ENCODE measurements at places on chromosomes 4 and X. TPM values are rescaled to one million over a fixed set of nuclear protein-coding genes. Genes with fewer than 3 reads are reported as not detected.

GRCh38 chr4:73828956-73829355, 7.5 kb upstream of the CXCL6 start:
- H3K4me1 ChIP-seq = no peaks in the 10 kb centered on the region
- DNase-seq = no peak
- no peaks in the 10 kb centered on the region for H3K27me3 ChIP-seq
- H3K4me3 ChIP-seq = no peak overlapping the region
- H3K27ac ChIP-seq = no peak overlapping the region
- H3K36me3 ChIP-seq = no peaks in the 10 kb centered on the region

- no peak for DNase-seq
- H3K27me3 ChIP-seq = no peaks in the 10 kb centered on the region
- H3K36me3 ChIP-seq = no peaks in the 10 kb centered on the region
- no peak overlapping the region for H3K27ac ChIP-seq
These were observed 456.2 kb downstream of the FAT4 start for GRCh38 chr4:125770814-125771398.

DNA sequence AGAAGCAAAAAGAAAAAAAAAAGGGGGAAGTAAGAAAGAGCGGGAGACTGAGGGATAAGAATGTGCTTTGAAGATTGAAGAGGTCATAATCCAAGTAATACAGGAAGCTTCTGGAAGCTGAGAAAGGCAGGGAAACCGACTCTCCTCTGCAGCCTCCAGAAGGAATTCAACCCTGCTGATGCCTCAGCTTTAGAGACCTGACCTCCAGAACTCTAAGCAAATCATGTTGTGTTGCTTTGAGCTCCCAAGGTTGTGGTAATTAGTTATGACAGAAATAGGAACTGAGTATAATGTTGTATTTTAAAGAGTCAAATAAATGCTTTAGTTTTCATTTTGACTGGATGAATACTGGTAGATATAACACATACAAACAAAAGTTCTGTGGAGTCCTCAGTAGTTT, 48.0 kb upstream of the FAT1 start:
- DNase-seq = no peak
- H3K36me3 ChIP-seq = no peaks in the 10 kb centered on the region
- no peaks in the 10 kb centered on the region for H3K4me1 ChIP-seq
- no peak overlapping the region for H3K27ac ChIP-seq
- no peak overlapping the region for H3K4me3 ChIP-seq

DNA sequence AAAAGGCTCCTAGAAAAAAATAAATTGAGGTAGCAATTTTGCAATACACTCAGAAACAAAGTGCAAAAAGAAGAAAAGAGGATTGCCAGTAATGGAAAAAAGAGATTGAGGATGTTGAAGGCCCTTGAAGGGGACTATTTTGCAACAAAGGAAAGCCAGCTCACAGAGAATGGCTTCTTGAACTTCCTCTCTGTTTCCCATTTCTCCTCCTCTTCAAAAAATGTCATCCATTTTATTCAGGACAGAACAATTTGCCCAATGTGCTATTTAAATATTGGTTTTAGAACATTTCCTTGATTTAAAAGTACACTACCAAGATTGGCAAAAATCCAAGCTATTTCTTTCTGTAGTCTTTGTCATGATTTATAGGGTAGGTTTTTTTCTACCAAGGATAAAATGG, 60.2 kb downstream of the GASK1B start:
- no peaks in the 10 kb centered on the region for H3K4me1 ChIP-seq
- no peak overlapping the region for H3K4me3 ChIP-seq
- no peak for DNase-seq
- H3K36me3 ChIP-seq = no peaks in the 10 kb centered on the region
- H3K27ac ChIP-seq = no peak overlapping the region

GRCh38 chr4:107742196-107742595, 22.2 kb upstream of the PAPSS1 start:
- no peaks in the 10 kb centered on the region for H3K27me3 ChIP-seq
- H3K4me1 ChIP-seq = peaks cover 3% of the 10 kb centered on the region
- no peaks in the 10 kb centered on the region for H3K36me3 ChIP-seq
- H3K27ac ChIP-seq = no peak overlapping the region

PDGFC gene
- 31.3 TPM for total RNA-seq

- H3K4me3 ChIP-seq = no peak overlapping the region
- no peak for DNase-seq
- no peak overlapping the region for H3K27ac ChIP-seq
- H3K27me3 ChIP-seq = no peaks in the 10 kb centered on the region
- peaks cover 5% of the 10 kb centered on the region for H3K36me3 ChIP-seq
These were observed 34.7 kb downstream of the SMS start for GRCh38 chrX:21975242-21975641.

GRCh38 chrX:12567857-12568256, 223.4 kb upstream of the PRPS2 start:
- DNase-seq = no peak
- no peaks in the 10 kb centered on the region for H3K36me3 ChIP-seq
- H3K4me3 ChIP-seq = no peak overlapping the region
- no peak overlapping the region for H3K27ac ChIP-seq
- H3K27me3 ChIP-seq = no peaks in the 10 kb centered on the region
- no peaks in the 10 kb centered on the region for H3K4me1 ChIP-seq

- no peak overlapping the region for H3K4me3 ChIP-seq
- no peaks in the 10 kb centered on the region for H3K4me1 ChIP-seq
- no peaks in the 10 kb centered on the region for H3K36me3 ChIP-seq
- no peak for DNase-seq
These were observed 20.3 kb downstream of the ATP2B3 start for GRCh38 chrX:153537526-153538295.

RBM46 gene
- total RNA-seq = not detected

- H3K4me3 ChIP-seq = no peak overlapping the region
- no peak overlapping the region for H3K27ac ChIP-seq
- no peaks in the 10 kb centered on the region for H3K36me3 ChIP-seq
- H3K4me1 ChIP-seq = no peaks in the 10 kb centered on the region
- no peaks in the 10 kb centered on the region for H3K27me3 ChIP-seq
These were observed 2666.6 kb downstream of the PCDH7 start for GRCh38 chr4:33386764-33387163.

GRCh38 chr4:55347610-55348228, 1.7 kb downstream of the SRD5A3 start:
- no peak overlapping the region for H3K4me3 ChIP-seq
- H3K27me3 ChIP-seq = no peaks in the 10 kb centered on the region
- H3K27ac ChIP-seq = no peak overlapping the region

TECRL gene
- total RNA-seq = not detected

DNA sequence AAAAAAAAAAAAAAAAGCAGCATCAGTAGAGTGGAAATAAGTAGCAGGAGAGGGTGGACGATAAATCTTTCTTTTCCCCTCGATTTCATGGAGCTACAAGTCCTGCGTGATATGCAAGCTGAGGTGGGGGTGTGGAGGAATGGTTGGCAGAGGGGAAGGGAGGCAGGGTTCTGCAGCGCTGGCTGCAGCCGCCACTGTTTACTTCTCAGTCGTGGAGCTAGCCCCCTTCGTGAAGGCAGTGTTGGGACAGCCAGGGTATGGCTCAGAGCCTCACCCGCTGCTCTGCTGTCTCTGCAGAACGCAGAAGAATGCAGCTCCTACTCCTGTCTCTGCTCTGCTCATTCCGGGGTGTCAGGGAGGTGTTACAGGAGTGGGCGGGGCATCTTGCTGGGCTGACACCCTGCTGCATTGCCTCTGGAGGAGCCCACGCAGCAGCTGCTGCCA, 140.6 kb downstream of the GPM6A start:
- no peak overlapping the region for H3K27ac ChIP-seq
- H3K4me3 ChIP-seq = no peak overlapping the region
- H3K4me1 ChIP-seq = no peaks in the 10 kb centered on the region
- DNase-seq = no peak

- no peak overlapping the region for H3K27ac ChIP-seq
- no peak for DNase-seq
- no peak overlapping the region for H3K4me3 ChIP-seq
- H3K4me1 ChIP-seq = no peaks in the 10 kb centered on the region
- no peaks in the 10 kb centered on the region for H3K36me3 ChIP-seq
- no peaks in the 10 kb centered on the region for H3K27me3 ChIP-seq
These were observed 70.0 kb upstream of the SHISA3 start for GRCh38 chr4:42327323-42327722.

- H3K27ac ChIP-seq = no peak overlapping the region
- no peaks in the 10 kb centered on the region for H3K27me3 ChIP-seq
- DNase-seq = no peak
- no peaks in the 10 kb centered on the region for H3K4me1 ChIP-seq
These were observed 233.8 kb upstream of the CPEB2 start for GRCh38 chr4:14768449-14768848.

PDE6B gene
- total RNA-seq = 9.1 TPM

DNA sequence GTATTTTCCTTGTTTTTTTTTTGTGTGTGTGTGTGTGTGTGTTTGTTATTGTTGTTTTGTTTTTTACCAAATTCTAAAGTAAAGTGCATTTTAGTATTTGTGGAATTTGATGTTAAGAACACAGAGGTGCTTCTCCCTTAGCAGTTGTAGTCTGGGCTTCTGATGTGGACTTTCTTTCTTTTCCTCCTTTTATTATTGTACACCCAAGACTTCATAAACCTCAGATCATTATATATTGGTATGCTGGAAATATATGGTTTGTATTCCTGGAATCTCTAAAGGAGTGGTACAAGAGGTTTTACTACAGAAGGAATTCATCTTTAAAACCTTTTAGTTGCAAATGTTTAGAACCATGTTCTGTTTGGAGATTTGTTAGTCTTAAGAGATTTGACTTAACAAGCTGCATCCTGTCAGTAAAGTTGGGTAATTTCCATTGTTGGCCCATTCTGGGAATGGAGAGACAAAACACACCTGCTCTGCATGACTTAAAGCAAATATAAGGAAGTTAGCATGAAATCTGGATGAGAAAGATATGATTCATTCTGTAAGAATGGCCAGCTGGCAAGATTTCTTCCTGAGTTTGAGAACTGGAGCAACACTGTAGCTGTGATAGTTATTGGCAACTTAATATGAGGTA, 64.0 kb downstream of the SMAD1 start:
- H3K36me3 ChIP-seq = peaks cover 12% of the 10 kb centered on the region
- no peak overlapping the region for H3K4me3 ChIP-seq
- no peak for DNase-seq
- H3K27ac ChIP-seq = peak overlapping the region; percentile 17
- peaks cover 13% of the 10 kb centered on the region for H3K4me1 ChIP-seq

DNA sequence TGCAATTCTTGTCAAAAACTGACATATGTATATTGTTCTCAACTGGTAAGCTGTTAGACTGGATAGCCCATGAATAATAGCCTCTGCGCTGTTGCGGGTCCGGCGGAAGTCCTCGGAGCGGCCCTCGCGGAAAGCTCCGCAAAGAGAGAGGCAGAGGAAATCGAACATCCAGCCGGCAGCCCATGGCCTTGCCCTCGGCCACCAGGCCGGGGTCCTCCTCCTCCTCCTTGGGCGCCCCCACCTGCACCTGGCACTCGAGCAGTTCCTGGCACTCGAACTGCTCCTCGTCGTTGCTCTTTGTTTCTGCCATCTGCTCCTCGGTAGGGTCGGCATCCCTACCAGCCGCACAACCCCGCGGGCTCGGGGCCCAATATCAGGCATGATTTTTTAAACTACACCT, 1176.3 kb downstream of the PCDH18 start:
- no peaks in the 10 kb centered on the region for H3K27me3 ChIP-seq
- H3K4me1 ChIP-seq = no peaks in the 10 kb centered on the region
- H3K36me3 ChIP-seq = no peaks in the 10 kb centered on the region
- no peak overlapping the region for H3K4me3 ChIP-seq

DNA sequence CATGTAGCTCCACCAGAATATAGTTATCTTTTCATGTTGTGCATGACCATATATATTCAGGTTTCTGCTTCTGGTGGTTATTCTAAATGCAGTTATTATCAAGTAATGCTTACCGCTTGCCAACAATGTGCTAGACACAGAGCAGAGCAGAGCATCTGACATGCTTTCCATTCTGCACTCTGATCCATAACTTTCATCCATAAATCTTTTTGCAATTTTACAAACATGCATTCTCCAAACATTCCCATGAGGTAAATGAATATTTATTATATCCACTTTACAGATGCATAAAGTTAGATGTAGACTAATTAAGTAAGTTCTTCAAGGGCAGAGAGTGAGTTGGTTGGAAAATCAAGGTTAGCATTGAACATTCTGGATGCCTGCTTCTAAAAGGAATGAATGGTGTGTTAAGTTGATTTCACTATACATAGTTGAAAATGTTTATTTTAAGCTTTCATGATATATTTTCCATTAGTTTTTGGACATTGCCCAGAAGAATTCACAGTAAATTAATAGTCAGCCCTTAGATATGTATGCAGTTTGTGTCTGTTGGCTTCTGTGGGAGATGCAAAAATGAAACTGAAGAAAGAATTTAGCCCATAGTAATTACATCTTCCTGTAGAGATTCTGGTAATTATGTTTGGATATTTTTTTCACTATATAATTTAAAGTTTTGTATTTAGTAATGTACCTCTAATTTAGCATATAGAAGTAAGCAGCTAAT, 867.8 kb downstream of the CCSER1 start:
- no peak for DNase-seq
- no peaks in the 10 kb centered on the region for H3K4me1 ChIP-seq

DNA sequence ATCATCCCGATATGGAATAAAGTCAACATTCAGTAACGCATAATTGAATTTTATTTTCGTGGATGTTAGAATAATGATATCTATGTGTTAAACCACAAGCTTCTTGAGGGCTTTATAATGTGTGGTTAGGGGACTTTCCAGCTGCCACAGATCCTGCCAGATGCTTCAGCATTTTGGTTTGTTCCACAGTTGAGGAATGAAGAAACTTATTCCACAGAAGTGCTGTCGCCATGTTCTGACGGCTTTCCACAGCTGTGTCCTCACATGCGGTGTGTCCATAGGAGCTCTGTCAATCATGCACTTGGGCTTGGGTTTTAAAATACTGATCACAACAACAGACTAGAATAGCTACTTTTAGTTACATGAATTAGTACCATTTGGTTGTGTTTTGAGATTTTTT, 411.9 kb downstream of the TRIML1 start:
- no peaks in the 10 kb centered on the region for H3K36me3 ChIP-seq
- no peak for DNase-seq
- no peak overlapping the region for H3K27ac ChIP-seq
- no peaks in the 10 kb centered on the region for H3K4me1 ChIP-seq
- H3K4me3 ChIP-seq = no peak overlapping the region

IL15 gene
- total RNA-seq = 6.6 TPM

MAGEA2 gene
- not detected for total RNA-seq

- DNase-seq = no peak
- no peaks in the 10 kb centered on the region for H3K36me3 ChIP-seq
- H3K4me1 ChIP-seq = no peaks in the 10 kb centered on the region
These were observed 6.8 kb downstream of the ZFP42 start for GRCh38 chr4:188002323-188002722.

Measured in upper lobe of right lung (tissue), 1 donor.